Left ventricle myocardium superior (tissue), 1 donor: ENCODE measurements at places on chromosomes 2 and 18. TPM values are rescaled to one million over a fixed set of nuclear protein-coding genes. Genes with fewer than 3 reads are reported as not detected.

DNA sequence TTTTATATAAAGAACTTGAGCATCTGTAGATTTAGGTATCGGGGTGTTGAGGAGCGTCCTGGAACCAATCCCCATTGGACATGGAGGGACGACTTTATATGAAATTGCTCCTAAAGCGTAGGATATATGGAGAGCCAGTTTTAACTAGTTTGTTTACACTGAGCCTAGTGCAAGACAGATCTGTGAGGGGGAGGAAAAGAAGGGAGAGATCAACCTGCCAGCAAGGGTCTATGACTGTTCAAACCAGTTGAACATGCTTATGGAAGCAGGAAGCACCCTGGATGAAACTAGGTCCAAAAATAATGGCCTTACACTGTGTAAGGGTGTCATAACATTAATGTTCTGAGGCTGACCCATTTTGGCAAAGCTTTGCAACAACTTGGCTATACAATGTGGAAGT, 34.0 kb upstream of the SLC40A1 start:
- no peak for DNase-seq

CD8B gene
- total RNA-seq = 1.2 TPM

DNA sequence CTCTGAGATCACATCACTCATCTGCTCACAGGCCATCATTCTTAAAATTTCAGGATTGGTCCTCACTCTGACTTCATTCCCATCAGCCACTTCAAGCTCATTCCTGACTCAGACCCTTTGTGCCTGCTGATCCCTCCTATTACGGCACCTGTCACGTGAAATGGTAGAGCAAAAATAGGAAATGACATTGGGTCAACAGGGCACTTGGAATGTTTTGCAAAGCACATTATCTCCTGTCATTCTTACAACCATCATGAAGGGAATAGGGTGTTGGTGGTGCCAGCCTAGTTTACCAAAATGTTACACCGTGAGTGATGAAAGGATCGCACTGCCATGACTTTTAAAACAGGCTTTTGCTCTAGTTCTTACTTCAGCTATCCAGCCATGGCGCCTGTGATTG, 61.1 kb downstream of the EIF5B start:
- DNase-seq = no peak

GRCh38 chr2:67649331-67650261, 252.5 kb downstream of the ETAA1 start:
- peak; percentile 55 for DNase-seq

GRCh38 chr2:175404839-175405238, 223.3 kb upstream of the ATP5MC3 start:
- no peak for DNase-seq

GRCh38 chr18:21112543-21113105, 1.0 kb upstream of the ROCK1 start:
- DNase-seq = no peak
